ENCODE measurements at places on chromosomes 2 and 18.
A peak's percentile ranks its signal among the peaks of the same experiment; 100 is the strongest.

DNA sequence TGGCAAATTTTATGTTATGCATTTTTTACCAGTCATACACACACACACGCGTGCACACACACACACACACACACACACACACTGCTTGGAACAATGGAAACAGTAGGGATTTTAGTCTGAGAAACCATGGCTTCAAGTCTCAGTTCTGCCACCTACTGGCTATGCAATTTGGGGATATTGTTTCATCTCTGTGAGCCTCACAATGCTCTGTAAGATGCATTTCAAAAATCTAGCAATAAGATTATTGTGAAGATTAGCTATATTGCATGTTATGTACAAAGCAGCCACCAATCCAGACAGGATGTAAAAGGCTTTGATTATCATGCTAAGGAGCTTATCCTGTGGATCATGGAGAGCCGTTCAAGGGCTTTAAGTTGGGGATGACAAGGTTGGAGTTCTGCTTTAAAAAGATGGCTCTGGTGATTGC lies 401.4 kb downstream of the NBAS start:
- no peak overlapping the region for H3K4me3 ChIP-seq
- DNase-seq: no peak
- H3K36me3 ChIP-seq: peaks cover under 1% of the 10 kb centered on the region
- H3K27ac ChIP-seq: peak overlapping the region; percentile 53

DNA sequence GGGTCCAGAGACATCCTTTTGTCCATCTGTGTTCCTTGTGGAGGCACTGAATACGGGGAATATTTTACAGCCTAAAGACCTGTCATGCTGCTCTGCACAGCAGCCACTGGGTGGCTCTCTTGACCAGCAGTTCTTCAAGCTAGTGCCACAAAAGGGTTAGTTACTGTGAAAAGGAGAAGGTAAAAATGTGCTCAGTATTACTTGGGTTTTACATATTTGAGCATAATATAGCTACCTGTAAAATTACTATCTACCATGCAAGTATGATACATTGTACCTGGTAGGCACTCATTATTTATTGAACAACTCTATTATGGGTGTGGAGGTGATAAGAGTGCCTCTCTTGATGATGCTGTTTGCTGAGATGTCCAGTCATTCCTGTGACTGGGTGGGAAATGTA lies 23.6 kb downstream of the FZD5 start:
- H3K4me3 ChIP-seq: no peak overlapping the region
- DNase-seq: no peak
- H3K27me3 ChIP-seq: no peaks in the 10 kb centered on the region
- H3K27ac ChIP-seq: no peak overlapping the region

- no peak overlapping the region for H3K4me3 ChIP-seq
- H3K4me1 ChIP-seq: no peaks in the 10 kb centered on the region
- DNase-seq: no peak
- H3K36me3 ChIP-seq: no peaks in the 10 kb centered on the region
These were observed 586.5 kb upstream of the SLC8A1 start for GRCh38 chr2:41038408-41038807.

DNA sequence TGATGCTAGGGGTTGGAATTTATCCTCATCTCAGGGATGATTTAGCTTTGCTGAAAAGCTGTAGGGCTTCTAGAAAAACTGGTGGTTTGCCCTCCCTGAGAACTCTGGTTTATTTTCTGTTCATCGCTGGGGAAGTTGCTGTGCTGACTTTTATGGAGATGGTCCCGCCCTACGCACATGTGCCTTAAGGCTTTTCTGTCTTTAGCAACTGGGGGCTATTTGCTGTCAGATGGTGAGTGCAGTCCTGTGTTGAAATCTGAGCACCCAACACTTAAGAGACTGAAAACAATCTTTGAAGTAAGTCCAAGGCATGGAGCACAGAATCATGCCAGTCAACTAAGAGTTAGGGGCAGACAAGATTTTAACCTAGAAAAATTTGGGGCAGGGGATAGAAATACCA lies 2148.4 kb upstream of the CELF4 start:
- H3K27ac ChIP-seq: no peak overlapping the region
- DNase-seq: no peak
- no peaks in the 10 kb centered on the region for H3K27me3 ChIP-seq

GRCh38 chr2:237627441-237628246 lies at the start of gene LRRFIP1:
Gene LRRFIP1 (plus strand): TSS chr2:237627587. CDS start chr2:237627645, 58 bp downstream.
- H3K27me3 ChIP-seq: peaks cover 85% of the 10 kb centered on the region
- no peak for DNase-seq
- H3K4me1 ChIP-seq: no peaks in the 10 kb centered on the region
- H3K4me3 ChIP-seq: peak within 1 kb of the TSS; percentile 70
- H3K36me3 ChIP-seq: no peaks in the 10 kb centered on the region
- H3K27ac ChIP-seq: no peak within 1 kb of the TSS
